Motor neuron (in vitro differentiated cells): ENCODE measurements at places on chromosomes 6 and 20.

- no peak for ATAC-seq
Measured at GRCh38 chr20:49594931-49595315, 27.0 kb upstream of the PTGIS start.

- no peak for ATAC-seq
Measured at GRCh38 chr20:1286267-1287024, 20.4 kb downstream of the SNPH start.

DNA sequence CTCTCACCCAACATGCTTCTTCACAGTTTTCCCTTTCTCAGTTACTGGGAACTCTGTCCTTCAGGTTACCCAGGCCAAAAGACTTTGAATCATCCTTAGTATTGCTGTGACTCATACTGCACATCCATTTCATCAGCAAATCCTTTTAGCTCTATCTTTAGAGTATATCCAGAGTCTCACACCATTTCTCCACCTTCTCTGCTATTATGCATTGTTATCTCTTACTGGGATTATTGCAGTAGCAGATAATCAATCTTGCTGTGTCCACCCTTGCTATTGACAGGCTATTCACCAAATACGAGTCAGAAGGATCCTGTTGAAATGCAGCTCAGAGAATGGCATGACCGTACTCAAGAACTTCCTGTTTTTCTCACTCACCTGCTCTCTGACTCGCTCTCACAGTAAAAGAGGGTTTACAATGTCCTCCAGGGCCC, 57.3 kb downstream of the BCKDHB start:
- peak; percentile 96 for ATAC-seq

DNA sequence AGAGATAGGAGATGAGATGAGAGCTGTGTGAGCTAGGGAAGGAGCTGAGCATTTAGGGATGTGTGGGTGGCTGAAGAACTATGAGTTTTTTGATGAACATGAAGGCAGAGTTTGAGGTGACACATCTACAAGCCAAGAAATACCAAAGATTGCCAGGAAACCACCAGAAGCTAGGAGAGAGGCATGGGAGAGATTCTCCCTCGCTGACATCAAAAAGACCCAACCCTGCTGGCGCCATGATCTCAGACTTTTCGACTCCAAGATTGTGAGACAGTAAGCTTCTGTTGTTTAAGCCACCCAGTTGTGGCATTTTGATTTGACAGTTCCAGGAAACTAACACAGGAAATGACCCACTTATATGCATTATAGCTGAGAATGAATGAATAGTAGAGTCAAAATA, 790.9 kb downstream of the TFAP2A start:
- ATAC-seq, result no peak

- peak; percentile 50 for ATAC-seq
Measured at GRCh38 chr6:170247178-170247701, 43.6 kb downstream of the DLL1 start.

GRCh38 chr6:155916846-155917624, 461.4 kb upstream of the NOX3 start:
- ATAC-seq, result no peak

DNA sequence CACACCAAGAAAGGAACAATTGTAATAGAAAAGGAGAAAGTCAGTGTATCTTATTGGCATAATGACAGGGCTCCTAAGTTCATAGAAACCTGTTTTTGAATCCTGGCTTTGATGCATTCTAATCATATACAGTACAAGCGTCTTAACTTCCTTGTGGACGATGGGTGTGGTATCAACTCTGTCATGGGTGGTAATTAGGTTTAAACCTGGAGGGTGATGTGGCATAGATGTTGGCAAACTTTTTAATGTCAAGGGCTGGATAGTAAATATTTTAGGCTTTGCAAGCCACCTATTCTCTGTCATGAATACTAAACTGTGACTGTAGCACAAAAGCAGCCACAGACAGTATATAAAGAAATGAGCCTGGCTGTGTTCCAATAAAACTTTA, 138.7 kb upstream of the EDN1 start:
- ATAC-seq, result no peak

- ATAC-seq, result peak; percentile 64
Measured at GRCh38 chr6:44064089-44064947, 62.9 kb downstream of the MRPL14 start.

DNA sequence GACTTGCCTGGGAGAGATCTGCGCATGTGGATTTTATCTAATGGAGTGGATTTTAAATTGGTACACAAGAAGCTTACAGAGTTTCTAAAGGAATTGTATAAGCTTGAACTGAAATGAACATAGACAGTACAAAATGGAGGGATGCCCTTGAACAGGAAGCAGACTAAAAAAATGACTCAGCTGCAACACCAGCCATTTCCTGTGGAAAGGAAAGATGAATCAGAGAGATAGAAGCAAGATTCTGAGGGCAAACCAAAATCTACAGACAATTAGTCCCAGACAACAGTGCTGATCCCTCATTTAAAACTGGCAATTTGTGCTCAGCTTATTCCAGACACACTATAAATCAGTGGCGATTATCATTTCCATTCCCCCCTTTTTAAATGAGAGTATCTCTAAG, 114.6 kb upstream of the TCF21 start:
- no peak for ATAC-seq

DNA sequence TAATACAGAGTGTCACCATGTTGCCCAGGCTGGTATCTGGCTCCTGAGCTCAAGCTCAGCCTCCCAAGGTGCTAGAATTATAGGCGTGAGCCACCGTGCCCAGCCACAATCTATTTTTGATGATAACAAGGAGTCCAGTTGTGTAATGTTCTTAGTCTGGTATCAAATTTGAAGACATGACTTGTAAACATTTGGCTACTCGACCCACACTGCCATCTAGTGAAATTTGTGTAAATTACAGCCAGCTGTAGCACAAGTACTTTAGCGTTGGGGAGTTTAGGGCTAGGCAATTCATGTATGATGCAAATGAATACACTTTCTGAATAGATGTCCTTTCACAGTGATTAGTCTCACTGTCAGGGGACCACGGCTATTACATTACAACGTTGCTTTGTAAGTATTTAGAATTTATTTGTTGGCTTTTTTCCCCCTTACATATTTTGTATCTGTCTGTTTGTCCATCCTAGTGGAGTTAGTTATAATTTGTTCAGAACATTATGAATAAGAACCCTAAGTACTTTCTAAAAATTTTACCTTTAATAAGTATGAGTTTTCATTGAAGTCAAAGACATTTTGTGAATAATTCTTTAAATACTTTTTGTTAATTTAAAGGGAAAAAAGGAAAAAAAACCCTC, 139.7 kb downstream of the PRDM13 start:
- ATAC-seq, result peak; percentile 61

DNA sequence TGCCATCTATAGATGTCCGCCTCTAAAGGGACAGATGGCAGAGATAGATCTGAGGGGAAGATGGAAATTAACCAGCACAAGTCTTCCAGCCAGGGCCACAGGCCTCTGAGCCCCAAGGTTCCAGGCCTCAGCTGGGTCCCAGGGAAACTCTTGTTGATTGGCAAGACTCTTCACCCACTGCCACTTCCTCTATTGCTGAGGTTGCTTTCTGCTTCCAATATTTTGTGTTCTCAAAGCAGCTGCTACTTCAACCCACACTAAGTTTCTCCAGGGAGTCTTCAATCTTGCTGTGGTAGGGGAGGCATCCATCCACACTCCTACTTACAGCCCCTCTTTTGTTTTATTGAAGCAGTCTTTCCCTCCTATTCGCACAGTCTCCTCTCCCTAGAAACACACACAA, 36.4 kb upstream of the SASH1 start:
- no peak for ATAC-seq

GRCh38 chr6:56025795-56026194, 150.4 kb upstream of the BMP5 start:
- peak; percentile 14 for ATAC-seq

DNA sequence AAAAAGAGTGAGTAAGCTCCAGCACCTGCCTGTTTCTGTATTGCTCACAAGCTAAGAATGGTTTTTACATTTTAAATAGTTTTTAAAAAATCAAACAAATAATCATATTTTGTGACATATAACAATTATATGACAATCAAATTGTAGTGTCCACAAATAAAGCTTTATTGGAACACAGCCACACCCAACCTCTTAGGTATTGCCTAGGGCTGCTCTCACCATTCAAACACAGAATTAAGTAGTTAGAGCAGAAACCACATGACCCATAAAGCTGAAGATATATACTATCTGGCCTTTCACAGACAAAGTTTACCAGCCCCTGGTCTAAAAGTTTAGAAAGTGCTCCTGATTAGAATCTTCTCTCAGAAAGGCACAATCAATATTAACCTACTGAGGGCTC, 11.2 kb downstream of the TNFRSF21 start:
- no peak for ATAC-seq

DNA sequence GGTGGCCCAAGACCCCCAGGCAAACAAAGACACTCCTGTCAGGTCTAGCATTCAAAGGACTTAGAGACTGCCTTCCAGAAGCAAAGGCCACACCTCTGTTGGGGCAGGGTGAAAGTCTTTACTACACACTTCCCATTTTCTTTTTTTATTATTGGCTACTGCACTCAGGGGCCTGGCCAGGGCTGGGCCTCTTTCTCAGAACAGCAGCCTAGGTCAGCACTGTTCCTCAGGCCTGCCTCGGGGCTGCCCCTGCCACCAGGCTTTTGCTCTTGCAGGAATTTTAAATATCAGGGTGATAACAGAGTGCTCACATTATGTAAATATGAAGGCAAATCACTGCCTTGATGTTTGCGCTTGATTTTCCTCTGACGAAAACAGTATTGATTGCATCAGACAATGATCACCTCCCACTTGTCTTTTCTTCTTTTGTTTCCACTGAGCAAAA, 18.5 kb downstream of the GSTA4 start:
- peak; percentile 65 for ATAC-seq

GRCh38 chr6:159086033-159086618, 41.3 kb upstream of the TAGAP start:
- ATAC-seq, result no peak

DNA sequence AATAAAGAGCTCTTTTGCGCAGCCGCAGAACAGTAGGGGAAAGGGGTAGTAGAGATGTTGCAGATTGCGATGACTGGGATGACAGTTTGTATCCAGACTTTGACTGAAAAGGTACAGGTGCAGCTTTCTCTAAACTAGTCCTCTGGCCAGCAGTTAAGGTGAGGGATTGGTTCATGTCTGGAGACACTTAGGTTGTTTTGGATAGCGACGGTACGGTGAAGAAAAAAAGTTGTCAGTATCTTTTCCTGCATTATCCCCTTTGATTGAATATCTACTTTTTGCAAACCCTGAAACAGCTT, 537 bp downstream of the PRR3 start:
- ATAC-seq, result no peak

GRCh38 chr20:34535857-34536256, 19.6 kb downstream of the DYNLRB1 start:
- ATAC-seq, result peak; percentile 79

GRCh38 chr20:53990003-53990402, 80.4 kb downstream of the BCAS1 start:
- no peak for ATAC-seq

GRCh38 chr6:127115746-127116145, 2.7 kb upstream of the RSPO3 start:
- no peak for ATAC-seq

DNA sequence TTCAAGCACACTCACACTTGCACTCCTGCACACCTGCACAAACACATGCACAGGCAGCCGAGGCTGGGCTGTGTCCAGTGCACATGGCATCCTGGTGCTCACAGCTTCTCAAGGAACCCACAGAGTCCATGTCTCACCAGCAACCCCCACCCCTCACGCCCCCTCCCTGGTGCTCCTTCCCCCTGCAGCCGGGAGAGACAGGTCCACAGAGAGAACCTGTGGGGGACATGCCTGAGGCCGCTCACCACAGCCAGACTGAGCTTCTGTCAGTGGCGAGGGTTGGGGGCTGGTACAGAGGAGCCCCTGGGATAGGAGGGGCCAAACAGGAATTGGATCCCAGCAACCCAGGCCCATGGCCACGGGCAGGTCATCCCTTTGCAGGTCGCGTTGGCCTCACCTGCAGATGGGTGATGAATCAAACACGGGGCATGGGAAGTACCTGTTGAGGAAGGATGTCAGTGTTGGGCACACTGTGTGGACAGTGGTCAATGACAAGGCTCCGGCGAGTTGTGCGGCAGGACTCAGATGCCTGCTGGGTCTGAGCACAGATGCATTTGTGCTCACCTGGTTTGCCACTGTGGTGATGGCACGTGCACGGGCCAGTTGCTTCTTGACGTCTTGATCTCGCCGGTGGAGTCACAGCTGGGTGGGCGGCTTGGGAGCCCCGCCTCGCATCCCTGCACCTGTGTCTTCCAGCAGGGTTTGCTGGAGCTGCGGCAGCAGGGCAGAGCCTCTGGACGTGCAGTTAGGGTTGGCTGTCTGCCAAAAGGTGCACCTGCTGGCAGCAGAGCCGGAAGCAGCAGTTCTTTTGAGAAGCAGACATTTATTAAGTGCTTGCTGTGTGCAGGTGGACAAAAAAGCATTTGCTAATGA, 113.0 kb downstream of the ERMARD start:
- ATAC-seq, result no peak

- ATAC-seq, result no peak
Measured at GRCh38 chr20:49892817-49893216, 22.5 kb downstream of the SPATA2 start.

- no peak for ATAC-seq
Measured at GRCh38 chr6:10393544-10394225, 21.2 kb downstream of the TFAP2A start.

- ATAC-seq, result no peak
Measured at GRCh38 chr6:116369540-116369939, 1.2 kb upstream of the DSE start.

- ATAC-seq, result no peak
Measured at GRCh38 chr6:35343092-35343834, 905 bp downstream of the PPARD start.

DNA sequence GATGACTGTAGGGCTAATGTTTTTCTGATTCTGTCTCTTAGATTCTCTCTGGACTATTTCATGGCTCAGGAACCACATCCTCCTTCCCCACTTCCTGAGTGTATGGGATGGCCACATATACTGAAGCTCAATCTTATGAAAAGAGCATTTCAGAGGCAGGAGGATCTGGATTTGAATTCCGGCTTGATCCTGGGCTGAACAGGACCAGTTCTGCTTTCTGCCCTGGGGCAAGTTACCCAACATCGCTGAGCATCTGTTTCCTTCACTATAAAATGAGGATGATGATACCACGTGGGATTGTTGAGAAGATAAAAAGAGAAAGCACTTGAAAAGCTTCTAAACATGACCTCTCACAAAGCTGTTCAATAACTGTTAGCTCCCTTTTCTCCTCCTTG, 168.4 kb upstream of the TNFAIP3 start:
- ATAC-seq, result no peak

DNA sequence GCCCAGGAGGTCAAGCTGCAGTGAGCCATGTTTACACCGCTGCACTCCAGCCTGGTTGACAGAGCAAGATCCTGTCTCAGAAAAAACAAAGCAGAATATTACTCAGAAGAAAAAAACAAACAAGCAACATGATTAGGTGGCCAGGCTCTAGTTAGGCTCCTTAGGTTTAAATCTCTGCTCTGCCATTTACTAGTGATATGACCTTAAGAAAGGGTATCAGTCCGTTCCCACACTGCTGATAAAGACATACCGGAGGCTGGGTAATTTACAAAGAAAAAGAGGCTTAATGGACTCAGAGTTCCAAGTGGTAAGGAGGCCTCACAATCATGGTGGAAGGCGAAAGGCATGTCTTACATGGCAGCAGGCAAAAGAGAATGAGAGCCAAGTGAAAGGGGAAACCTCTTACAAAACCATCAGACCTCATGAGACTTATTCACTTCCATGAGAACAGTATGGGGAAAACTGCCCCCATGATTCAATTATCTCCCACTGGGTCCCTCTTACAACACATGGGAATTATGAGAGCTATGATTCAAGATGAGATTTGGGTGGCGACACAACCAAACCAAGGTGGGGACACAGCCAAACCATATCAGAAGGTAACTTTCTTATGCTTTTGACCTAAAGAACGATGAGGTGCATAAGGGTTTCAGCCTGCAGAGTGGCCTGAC, 2.4 kb upstream of the LTV1 start:
- no peak for ATAC-seq
